ENCODE measurements at places on chromosomes 1 and 21. TPM values are rescaled to one million over a fixed set of nuclear protein-coding genes. Genes with fewer than 3 reads are reported as not detected.

RCAN3 gene
- 179 TPM for polyA plus RNA-seq

LCE1A gene
- not detected for polyA plus RNA-seq

SESN2 gene
- 2.3 TPM for polyA plus RNA-seq

SPRR3 gene
- not detected for polyA plus RNA-seq

VSIG8 gene
- polyA plus RNA-seq = not detected

PLA2G2C gene
- polyA plus RNA-seq = not detected

SPOCD1 gene
- polyA plus RNA-seq = not detected

LRRC3 gene
- 0.06 TPM for polyA plus RNA-seq

CLDN8 gene
- not detected for polyA plus RNA-seq

LCE1C gene
- not detected for polyA plus RNA-seq

OR6P1 gene
- not detected for polyA plus RNA-seq

MAP7D1 gene
- polyA plus RNA-seq = 55.0 TPM

SLC44A5 gene
- polyA plus RNA-seq = 0.92 TPM

RORC gene
- 0.37 TPM for polyA plus RNA-seq
